Renal pelvis (tissue), 12 donors: ENCODE measurements at places on chromosomes 16 and 17. TPM values are rescaled to one million over a fixed set of nuclear protein-coding genes. Genes with fewer than 3 reads are reported as not detected.
A peak's percentile ranks its signal among the peaks of the same experiment; 100 is the strongest.

The ETV4 gene
- 49.8 TPM for polyA plus RNA-seq

DNA sequence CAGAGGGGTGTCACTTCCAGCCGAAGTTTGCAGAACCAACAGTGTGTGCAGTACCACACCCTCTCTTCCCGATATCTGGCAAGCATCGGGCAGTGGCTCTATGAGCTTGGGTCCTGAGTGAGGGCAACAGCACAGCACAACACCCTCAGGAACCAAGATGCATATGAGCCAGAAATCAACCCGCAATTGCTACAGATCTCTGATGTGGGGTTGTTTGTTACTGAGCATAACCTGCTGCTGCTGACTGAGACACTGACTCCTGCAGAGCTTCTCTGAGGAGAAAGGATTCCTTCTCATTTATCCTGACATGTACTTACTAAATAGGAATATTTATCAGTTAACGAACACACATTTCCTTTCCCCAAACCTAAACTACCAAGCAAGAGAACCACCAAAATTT, 218.3 kb downstream of the RBFOX3 start:
- DNase-seq: no peak

GRCh38 chr17:41456204-41456603, 11.0 kb downstream of the KRT32 start:
- DNase-seq: no peak

- no peak for DNase-seq
These were observed 270.7 kb downstream of the NTN1 start for GRCh38 chr17:9291912-9292560.

- DNase-seq: peak; percentile 46
These were observed 223.2 kb downstream of the C16orf95 start for GRCh38 chr16:87093804-87094555.

DNA sequence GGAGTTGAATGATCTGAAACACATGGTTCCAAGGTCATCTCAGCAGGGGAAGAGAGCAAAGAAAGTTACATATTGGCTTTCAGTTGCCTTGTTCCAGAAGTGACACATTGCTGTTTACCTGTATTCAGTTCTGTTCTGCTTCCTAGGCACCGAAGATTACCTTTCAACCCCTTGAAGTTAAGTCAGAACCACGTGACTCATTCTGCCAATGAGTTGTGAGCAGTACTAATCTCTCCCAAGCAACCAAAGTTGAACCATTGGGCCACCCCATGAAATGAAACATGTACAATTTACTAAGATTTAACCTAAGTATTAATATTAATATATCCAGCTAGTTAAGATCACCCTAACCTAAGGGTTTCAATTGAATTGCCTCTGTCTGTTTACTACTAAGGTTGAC, 439.2 kb upstream of the MAF start:
- no peak for DNase-seq

GRCh38 chr16:21644674-21645073, 7.7 kb downstream of the IGSF6 start:
- no peak for DNase-seq

The FBXO47 gene
- not detected for polyA plus RNA-seq

GRCh38 chr17:17044846-17045561, 2.7 kb downstream of the MPRIP start:
- DNase-seq: peak; percentile 68
